ENCODE measurements at places on chromosomes 3 and 15.
A peak's percentile ranks its signal among the peaks of the same experiment; 100 is the strongest.

GRCh38 chr3:170717410-170718402 is 131.8 kb upstream of the SLC7A14 start:
- peak; percentile 65 for DNase-seq

GRCh38 chr3:156382458-156383346 is 172.2 kb downstream of the SSR3 start:
- DNase-seq = no peak

DNA sequence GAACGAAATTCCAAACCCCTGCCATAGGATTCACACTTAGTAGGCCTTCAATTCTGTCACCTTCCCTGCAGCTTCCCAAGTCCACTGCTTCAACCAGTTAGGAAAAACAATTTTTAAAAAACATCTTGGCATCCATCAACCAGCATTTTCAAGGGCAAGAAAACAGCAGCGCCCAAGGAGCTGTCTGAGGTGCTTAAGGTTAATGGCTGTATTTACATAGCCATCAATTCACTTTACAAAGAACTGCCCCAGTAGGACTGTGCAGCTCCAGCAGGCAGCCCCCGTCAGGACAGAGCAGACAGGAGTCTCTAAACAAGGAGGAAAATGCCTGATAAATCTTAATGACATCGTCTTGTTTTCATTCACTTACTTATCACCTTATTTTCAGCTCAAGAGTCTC is 13.3 kb downstream of the TAFA4 start:
- no peak for DNase-seq

DNA sequence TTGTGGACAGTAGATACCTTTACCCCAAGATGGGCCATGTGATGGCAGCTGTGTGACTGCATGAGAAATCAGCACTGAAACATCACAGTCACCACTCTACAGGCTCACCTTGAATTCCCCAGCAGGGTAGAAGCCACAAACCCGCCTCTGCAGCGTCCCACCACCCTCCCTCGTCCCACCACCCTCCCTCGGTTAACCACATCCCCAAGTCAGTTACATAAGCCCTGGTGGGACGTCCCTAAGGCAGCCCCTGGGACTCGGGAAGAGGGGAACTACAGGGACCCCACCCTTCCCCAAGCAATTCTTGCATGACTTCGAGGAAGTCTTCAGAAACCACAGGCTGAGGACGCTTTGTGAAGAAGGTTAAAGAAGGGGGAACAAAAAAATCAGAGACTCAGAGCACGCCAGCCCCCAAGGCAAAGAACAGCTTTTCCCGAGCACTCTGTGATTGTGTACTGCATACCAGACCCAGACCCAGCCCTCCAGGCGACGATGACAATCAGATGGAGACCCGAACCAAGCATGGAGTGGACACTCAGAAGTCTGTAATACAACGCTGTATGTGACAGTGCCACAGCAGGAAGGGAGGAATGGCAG is 60.5 kb downstream of the SH3BP5 start:
- DNase-seq = peak; percentile 74

DNA sequence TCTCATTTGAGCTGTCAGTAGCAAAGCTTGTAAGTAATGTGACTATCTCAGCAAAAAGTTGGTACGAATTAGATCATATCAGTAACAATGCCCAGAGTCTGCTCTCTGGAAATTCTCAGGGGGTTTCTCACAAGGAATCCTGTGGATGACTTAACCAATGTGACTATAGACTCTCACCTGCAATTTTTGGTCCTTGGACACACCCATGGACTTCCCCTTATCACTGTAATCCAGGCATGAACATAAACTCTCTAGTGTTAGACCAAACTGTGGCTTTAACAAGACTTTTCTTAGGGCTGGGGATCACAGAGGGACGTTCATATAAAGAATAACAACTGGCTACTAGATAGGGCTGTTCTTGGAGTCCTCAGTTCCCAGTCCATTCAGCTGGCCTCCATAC is 3.9 kb upstream of the ZNF80 start:
- no peak for DNase-seq
